ENCODE measurements at places on chromosomes 16 and 17.

- DNase-seq, result peak; percentile 90
These were observed at the start of gene PFAS for GRCh38 chr17:8248751-8249607. PFAS (plus strand) TSS chr17:8249289; CDS start chr17:8253938, 4,649 bp downstream.

- peak; percentile 5 for DNase-seq
These were observed 245.6 kb upstream of the RBFOX1 start for GRCh38 chr16:7086822-7087616.

DNA sequence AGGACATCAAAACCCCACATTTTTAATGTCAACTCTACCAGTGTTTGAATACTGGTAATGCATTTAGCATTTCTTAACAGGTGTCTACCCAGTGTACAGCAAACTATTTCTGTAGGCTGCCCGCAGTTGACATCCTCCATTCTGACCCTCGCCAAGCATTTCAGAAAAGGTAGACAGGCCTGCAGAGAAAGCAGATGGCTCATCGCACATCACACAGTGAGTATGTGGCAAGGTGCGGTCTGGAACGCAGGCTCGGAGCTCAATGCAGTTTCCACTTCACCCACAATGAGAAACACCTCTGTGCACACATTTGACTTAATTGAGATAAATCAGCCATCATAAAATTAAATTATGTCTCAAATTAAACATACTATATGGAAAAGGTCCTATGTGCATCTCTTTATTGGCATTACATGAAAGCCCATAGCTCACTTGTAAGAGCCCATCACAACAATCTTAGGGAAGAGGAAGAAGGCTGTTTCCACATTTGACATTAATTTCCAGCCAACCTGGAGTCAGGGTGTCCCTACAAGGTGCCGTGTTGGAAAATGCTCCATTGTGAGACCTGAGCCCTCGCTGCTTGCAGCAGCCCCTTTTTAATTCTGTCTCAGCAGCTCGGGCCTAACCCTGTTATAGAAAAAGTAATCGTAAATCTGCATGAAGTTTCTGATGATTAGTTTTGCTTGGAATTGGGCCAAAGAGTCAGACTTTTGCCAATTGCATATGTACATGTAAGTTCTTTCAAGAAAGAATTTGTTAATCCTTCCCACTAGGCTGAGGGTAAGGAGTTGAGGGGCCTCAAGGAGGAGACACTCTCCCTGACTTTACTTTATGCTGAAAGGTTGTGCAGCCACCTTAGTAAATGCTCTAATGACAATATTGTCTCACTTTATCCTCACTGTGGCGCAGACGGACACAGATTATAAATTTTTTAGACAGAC is 378.7 kb upstream of the DYNLRB2 start:
- DNase-seq, result no peak

GRCh38 chr17:10668775-10669174 is 11.7 kb upstream of the MYH3 start:
- DNase-seq, result peak; percentile 83

DNA sequence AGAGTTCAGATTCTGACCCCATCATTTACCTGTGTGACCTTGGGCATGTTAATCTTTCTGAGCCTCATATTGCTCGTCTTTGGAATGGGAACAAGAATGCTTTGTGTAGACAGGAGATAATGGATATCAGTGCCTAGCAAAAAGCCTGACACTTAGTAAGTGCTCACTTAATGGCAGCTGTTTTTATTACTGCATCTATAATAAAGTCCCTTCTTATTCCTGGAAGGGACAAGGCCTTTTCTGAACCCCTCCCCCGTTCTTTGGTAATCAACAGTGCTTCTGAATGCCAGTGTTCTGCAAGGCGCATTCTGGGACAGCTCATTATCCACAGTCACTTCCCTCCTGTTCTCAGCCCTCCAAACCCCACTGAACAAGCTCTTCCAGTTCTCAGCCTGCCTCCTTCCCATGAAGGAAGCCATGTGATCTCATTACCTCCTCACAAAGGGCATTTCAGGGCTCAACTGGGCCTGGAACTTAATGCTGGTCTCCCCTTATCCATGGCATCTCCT is 25.1 kb upstream of the SUPT4H1 start:
- DNase-seq, result no peak

- no peak for DNase-seq
These were observed 2.1 kb downstream of the ST6GALNAC1 start for GRCh38 chr17:76641501-76641900.

DNA sequence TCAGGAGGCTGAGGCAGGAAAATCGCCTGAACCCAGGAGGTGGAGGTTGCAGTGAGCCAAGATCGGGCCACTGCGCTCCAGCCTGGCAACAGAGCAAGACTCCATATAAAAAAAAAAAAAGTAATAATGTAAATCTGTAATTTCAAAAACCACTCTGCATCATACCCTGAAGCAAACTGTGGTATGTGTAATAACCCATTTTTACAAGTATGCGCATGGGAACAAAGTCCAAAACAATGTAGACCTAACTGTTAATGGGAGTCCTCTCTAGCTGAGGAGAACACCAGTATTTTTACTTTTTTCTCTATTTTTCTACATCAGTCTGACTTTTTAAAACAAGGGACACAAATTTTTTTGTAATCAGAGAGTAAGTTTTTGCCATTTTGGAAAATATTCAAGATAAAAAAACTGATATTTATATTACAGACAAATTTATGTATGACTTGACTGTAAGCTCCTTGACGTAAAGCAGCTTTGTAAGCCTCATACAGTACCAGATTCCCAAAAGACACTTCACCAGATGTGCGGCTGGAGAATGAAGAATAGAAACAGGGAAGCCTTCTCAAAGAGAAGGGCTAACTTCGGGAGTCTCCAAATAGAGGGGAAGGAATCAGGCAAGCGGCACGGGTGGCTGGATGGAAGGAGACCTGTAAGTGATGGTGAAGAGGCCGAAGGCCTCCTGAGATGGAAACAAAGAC is 25.7 kb downstream of the CMTM4 start:
- DNase-seq, result no peak

- peak; percentile 70 for DNase-seq
These were observed 1.4 kb downstream of the TRAF4 start for GRCh38 chr17:28744972-28745785.

DNA sequence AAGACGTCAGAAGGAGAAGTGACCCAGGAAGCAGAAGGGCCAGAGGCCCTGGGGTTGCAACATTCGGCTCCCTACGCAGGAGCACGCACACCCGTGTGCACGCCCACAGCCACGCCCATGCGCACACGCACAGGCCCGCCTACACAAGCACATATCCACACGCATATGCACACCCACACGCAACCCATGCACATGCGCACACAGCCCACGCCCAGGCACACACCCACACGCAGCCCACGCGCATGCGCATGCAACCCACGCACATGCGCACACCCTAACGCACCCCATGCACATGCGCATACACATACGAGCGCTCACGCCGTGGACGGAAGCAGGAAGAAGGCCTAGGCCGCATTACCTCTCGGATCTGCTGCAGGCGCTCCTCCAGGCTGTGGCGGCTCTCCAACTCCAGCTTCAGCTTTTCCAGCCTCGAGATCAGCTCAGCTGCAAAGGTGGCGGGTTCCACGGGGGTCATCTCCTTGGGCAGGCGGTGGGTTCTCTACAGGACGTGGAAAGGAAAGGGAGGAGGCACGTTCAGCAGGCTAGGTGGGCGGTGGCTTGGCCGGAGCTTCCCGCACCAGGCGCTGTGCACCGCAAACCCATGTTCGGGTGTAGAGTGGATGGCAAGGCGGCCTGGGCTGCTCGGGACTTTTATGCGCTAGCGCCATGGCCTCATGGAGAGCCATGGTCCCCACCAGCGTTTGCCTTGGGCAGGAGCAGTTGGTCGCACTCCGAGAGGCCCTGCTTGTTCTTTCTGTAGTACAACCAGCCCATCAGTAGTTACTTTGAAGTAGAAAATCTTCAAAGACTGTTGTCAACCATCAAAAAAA is 23.4 kb downstream of the AXIN2 start:
- DNase-seq, result no peak

- no peak for DNase-seq
These were observed 6.3 kb upstream of the HOXB2 start for GRCh38 chr17:48551214-48551555.

Measured in M059J (cell line).